Skin of body (tissue), 3 donors: ENCODE measurements at places on chromosomes 7 and 10. TPM values are rescaled to one million over a fixed set of nuclear protein-coding genes. Genes with fewer than 3 reads are reported as not detected.

SPDYE6 gene
- not detected for total RNA-seq

AIMP2 gene
- 17.9 TPM for total RNA-seq

UCMA gene
- total RNA-seq = not detected

DOCK4 gene
- total RNA-seq = 29.7 TPM

TAS2R5 gene
- total RNA-seq = 2.8 TPM

VPS37D gene
- total RNA-seq = 3.6 TPM

RASA4B gene
- 6.7 TPM for total RNA-seq

MYL10 gene
- 3.2 TPM for total RNA-seq

ELN gene
- 321 TPM for total RNA-seq

OR6B1 gene
- not detected for total RNA-seq

CHST12 gene
- 3.7 TPM for total RNA-seq

GRCh38 chr10:127998501-127999144 lies 91.7 kb downstream of the PTPRE start:
- no peak for DNase-seq

- no peak for DNase-seq
Measured at GRCh38 chr10:93438613-93439253, 43.4 kb downstream of the MYOF start.

GRCh38 chr7:152596824-152597223 lies 79.1 kb downstream of the XRCC2 start:
- DNase-seq = no peak

- no peak for DNase-seq
Measured at GRCh38 chr10:125521721-125522680, 161.0 kb downstream of the TEX36 start.

DNA sequence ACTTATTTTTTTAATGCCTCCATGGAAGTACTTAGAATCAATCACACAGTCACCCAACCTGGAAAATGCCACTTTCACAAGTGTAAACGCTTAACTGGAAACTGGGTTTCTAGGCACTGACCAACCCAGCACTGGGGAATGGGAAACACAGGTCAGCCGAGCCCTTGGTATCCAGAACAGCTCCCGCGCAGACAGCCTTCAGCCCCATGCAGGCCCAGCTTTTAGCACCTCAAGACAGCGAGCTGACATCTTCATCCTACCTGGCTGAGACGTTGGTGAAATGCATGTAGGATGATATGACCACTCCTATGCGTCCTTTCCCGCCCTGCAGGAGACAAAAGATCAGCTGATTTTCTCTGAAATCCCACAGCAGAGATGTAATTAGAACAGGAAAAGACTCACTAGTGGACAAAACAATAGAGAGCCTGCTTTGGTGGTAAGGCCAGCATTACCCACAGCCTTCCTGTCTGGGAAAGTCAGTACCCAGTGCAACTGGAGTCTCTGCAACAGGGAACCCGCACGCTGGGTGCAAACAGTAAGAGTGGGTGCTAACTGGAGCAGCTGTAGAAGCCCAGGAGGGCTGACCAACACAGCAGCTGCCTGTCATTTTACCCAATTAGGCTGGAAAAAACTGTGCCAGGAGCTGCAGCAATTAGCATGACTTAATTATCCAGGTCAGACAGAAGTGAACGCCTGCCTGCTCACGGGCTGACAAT lies 153.7 kb downstream of the TNS3 start:
- no peak for DNase-seq

GRCh38 chr7:141349804-141350203 lies 201.4 kb upstream of the AGK start:
- DNase-seq = no peak
